ENCODE measurements at places on chromosomes 12 and 14.

- no peak for DNase-seq
Observed at GRCh38 chr12:16603260-16603915, 2.6 kb downstream of the LMO3 start.

- no peak for DNase-seq
Observed at GRCh38 chr14:58718226-58719205, 80.8 kb downstream of the DACT1 start.

- no peak for DNase-seq
Observed at GRCh38 chr12:26666286-26666685, 166.7 kb downstream of the ITPR2 start.

DNA sequence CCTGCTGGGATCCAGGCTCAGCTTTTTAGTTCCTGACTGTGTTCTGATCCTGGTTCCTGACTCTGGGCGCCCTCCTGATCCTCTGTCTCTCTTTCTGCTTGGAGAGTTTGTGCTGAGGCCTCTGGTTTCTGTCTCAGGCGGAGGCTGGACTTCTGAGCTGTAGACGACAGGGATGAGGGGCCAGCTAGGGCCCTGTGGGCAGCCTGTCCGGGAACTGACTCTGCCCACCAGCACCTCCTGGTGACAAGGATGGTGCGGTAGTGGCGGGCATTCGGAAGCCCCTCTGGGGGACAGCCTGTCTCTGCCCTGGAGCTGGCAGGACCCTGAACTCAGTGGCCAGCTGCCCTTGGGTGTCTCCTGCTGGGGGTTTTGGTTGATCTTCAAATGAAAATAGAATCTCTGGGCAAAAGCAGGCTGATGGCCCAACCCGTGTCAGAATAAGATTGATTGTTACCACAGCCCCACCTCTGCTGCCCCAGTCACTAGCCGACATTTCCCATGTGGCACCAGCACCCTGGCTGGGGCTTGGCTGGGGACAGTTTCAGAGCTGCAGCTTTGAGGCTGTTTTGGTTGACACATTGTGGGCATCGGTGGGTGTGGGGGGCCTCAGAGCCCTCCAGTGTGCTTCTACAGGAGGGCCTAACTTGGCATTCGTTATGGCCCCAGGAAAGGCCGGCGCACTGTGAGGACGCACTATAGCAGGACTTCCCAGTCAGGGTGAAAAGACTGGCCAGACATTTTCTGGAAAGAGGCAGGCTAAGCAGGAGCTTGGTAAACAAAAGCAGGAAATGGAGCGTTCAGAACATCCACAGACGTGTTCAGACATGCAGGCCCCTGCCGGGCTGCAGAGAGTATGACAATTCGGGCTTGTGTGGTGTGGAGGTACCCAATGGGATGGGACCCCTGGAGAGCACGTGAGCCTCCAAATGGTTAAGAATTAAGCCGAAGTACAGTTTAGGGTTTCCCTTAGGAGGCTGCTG is 16.2 kb downstream of the KRT80 start:
- DNase-seq = no peak

DNA sequence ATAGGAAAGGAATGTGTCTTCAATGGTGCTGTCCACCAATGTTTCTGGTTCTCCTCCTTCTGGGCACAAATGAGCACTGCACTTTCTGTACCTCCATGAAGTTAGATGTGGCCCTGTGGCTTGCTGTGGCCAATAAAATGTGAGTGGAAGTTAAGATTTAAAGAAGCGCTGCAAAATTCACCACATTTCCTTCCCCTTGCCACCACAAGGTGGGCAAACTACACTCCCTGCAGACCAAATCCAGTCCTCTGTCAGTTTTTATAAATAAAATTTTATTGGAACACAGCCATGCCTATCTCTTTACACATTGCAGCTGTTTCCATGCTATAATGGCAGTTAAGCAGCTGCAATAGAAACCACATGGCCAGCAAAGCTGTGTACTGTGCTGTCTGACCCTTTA is 141.4 kb upstream of the TMPO start:
- DNase-seq = no peak

- DNase-seq = no peak
Observed at GRCh38 chr12:58870595-58870994, 49.7 kb downstream of the LRIG3 start.

DNA sequence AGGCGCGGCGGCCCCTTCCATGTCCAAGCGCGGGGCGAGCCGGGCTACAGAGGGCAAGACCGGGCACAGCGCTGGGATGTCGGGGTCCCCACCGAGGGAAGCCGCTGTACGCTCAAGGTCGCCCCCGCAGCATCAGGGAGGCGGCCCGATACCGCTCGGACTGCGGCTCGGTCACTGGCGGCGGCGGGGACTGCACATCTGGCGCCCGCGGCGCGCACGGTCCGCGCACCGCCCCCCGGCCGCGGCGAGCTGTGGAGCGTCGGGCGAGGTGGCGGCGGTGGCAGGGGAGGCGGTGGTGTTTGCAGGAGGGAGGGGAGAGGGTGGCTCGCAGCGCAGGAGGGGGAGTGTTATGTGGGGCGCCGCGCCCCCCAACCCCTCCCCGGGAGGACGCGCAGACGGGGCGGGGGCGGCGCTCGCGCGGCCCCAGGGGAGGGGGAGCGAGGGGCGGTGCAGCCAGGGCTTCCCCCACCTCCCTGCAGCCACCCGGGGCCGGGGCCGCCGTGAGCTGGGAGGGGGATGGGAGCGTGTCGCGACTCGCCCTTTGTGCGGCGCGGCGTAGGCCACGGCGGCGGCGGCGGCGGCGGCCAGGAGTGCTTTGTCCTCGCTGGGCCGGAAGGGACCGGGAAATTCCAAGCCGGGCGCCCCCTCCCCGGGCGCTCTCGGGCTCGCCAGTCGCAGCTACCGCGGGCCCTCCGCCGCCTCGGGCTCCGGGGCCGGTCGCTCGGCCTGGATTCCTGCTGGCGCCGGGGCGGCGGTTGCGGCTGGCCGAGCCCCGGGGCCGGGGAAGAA is at the start of gene NUAK1:
TSS of gene NUAK1 (minus strand) at position 322 of the 789 bp plus-strand sequence. CDS start at position 21, 301 bp downstream.
- no peak for DNase-seq

DNA sequence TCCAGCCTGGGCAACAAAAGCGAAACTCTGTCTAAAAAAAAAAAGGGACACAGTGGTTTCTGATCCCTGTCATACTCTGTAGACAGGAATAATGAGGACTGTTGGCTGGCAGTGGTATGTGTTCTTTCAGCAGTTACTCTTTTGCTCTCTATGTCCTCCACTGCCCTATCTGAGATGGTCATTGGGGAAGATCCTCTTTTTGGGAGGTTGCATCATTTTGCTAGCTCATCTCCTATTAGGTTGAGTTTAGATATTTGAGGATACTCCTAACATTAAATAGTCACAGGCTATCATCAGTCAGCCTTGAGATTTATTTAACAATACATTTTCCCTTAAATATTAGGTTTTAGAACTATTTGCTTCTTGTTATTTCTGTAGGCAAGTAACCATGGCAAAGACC is 5.9 kb upstream of the CCDC91 start:
- DNase-seq = no peak

- DNase-seq = no peak
Observed at GRCh38 chr12:104653730-104654664, 197.2 kb downstream of the CHST11 start.

GRCh38 chr14:72607386-72608130 is 286.3 kb downstream of the DPF3 start:
- no peak for DNase-seq

GRCh38 chr12:47048541-47048940 is 30.9 kb upstream of the PCED1B start:
- DNase-seq = no peak

DNA sequence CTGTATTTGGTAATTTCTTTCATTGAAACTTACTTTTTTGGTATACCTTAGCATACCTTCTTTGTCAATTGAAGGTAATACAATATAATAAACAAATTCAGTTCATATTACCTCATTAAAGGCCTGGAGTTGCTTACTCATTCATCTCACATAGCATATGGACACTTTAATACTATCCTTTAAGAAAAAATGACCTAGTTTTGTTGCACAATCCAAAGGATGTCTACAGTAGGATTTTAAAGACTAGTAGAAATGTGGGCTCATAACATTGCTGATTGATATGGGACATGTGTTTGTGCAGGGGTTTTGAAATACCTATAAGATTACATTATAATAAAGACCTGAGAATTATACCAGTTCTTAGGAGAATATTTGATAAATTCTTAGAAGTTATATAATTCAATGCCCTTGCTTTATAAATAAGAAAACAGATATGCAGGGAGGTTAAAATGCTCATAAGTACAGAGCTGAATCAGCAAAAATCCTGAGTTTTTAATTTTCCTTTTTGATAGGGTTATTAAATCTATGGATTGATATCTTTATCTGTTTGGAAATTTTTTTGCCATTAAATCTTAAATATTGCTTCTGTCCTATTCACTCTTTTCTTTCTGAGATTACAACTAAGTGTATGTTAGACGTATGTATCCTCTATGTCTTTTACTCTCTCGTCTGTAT is 352.1 kb downstream of the ATP23 start:
- DNase-seq = no peak

GRCh38 chr14:30638926-30639325 is 16.8 kb downstream of the SCFD1 start:
- DNase-seq = no peak

DNA sequence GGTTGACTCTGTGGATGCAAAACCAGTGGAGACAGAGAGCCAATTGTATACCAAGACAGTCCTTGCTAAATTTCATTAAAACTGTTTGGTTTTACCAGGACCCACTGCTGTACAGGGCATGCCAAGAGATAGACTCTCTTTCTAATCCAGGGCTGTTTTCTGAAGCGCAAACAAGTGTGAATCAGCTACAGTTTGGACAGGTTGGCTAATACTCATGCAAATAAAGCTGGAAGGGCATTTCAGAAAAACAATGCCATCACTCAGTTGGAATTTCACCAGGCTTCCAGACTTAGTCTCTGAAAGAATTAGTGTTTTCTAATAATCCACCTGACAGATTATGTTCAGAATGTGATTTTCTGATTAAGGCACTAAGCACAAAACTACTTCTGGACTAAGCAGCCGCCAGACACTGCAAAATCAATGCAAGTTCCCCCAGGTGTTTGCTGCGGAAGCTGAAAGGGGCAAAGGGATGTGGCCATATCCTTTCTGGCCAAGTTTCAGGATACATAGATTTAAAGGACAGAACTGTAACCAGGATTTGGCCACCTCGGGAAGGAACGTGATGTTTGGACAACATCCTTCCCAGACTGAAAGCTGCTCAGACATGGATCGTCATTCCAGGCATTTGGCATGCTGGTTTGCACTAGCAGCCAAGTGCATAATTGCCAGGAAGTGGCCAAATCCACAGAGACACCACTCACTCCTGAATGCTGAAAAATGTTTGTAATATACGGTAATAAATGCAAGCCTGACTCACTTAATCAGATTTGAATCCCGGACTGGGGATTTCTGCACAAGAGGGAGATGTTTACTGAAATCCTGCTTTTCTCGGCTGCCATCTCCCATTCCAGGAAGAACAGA is 32.0 kb upstream of the CDKN3 start:
- no peak for DNase-seq

GRCh38 chr14:67413806-67414769 is 2.1 kb upstream of the PLEK2 start:
- DNase-seq = no peak

- no peak for DNase-seq
Observed at GRCh38 chr12:126204326-126204725, 1139.1 kb downstream of the AACS start.

DNA sequence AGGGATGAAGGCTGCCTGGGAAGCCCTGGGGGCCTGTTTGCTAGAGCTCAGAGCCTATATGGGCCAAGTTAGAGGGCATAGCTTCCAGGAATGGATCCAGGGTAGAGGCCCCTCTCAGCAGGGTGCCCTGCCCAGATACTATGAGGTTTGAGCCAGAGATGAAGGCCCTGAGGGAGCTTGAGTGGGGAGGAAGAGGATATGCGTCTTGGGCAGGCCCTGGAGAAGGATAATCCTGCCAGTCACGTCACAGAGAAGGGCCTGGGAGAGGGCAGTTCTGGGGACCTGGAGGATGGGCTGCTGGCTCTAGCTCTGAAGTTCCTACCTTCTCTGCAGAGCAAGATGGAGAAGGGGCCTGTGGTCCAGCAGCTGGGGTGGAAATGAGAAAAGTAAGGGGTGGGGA is 5.9 kb upstream of the CACNB3 start:
- DNase-seq = no peak

DNA sequence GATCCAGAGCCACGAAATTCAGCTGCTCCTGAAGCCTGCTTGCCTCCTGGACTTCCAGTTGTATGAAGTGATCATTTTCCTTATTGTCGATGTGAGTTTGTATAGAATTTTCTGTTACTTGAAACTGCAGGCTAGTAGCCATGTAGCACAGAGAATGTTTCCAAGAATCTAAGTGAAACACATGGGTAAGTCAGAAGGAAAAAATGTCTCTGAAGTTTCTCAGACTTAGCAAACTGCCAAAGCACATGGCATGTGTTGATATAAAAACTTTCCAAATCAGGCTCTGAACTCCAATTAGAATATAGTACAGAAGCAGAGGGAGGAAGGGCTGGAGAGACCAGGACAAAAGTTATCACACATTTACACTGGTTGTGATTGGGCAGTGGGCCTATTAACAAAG is 9.8 kb upstream of the PCNX1 start:
- no peak for DNase-seq

- DNase-seq = no peak
Observed at GRCh38 chr12:108234158-108234557, 105.0 kb downstream of the CMKLR1 start.

DNA sequence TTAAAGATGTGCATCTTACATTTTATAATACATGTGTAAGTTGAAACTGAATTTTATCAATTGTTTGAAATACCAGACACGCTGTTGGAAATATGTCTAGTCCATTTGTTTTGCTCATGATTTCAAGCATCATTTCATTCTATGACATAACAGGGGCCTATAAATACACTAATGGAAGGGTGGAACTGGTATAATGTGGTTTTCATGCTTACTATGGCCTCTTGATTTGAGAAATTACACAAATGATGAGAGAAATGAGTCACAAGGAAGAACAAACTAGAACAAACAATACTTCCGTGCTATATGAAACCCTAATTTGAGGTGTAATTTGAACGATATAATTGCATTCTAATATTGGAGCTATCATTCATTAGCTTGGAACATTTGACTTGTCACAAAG is 663.4 kb downstream of the SLC16A7 start:
- DNase-seq = no peak

GRCh38 chr14:94979891-94980290 is 177.4 kb downstream of the DICER1 start:
- DNase-seq = no peak

GRCh38 chr12:130423991-130424857 is 86.5 kb downstream of the PIWIL1 start:
- peak; percentile 47 for DNase-seq

- DNase-seq = no peak
Observed at GRCh38 chr12:102059343-102059742, 2.4 kb downstream of the WASHC3 start.

DNA sequence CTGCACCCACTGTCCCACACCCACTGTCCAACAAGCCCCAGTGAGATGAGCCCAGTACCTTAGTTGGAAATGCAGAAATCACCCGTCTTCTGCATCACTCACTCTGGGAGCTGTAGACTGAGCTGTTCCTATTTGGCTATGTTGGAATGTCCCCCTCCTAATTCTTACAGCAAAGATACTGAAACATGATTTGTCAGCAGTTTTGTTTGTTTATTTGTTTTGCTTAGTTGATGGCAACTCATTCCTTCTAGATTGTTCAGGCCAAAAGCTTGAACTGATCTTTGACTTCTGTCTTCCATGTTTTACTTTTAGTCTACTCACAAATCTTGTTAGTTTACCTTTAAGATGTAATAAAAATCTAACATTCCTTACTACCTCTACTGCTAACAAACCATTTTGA is 233.6 kb upstream of the MIS18BP1 start:
- DNase-seq = no peak

All from coronary artery (tissue), 2 donors.